Stimulated activated CD4-positive, alpha-beta T cell treated with anti-CD3 and anti-CD28 coated beads, Interleukin-15, amount 100 ng/mL, for 1 hour (primary cell): ENCODE measurements at places on chromosomes 6 and 20.

GRCh38 chr6:163444077-163444476 lies 29.6 kb downstream of the QKI start:
- DNase-seq = no peak

- no peak for DNase-seq
Measured at GRCh38 chr20:32505723-32506473, 79.2 kb downstream of the NOL4L start.

DNA sequence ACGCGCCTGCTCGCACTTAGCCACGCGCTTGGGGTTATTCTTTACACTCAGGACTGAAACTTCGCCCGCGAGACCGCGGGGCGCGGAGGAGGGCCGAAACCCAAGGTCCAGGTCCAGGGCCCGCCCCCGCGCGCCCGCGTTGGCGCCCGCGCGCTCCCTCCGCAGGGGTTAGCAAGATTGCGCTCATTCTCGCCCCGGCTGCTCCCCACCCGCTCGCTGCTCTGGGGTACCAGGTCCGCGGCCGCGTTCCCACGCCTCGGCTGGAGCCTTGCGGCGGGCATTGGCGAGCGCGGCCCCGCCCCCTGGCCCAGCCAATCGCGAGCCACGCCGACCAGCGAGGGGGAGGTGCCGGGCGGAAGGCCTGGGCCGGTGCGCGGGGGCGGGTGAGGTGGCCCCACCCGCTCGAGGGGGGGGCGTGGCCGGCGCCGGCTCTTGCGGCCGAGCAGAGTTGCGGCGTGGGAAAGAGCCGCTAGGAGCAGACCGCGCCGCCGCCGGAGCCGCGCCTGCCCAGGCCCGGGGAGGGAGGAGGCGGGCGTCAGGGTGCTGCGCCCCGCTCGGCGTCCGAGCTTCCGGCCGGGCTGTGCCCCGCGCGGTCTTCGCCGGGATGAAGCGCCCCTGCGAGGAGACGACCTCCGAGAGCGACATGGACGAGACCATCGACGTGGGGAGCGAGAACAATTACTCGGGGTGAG lies at the start of gene HEY2:
Gene HEY2, plus strand, starts transcription at position 460 of the 692 bp plus-strand sequence. Its CDS starts 145 bp downstream, at position 605.
- peak; percentile 77 for DNase-seq

- no peak for DNase-seq
Measured at GRCh38 chr20:49310705-49311104, 32.8 kb upstream of the ZNFX1 start.

DNA sequence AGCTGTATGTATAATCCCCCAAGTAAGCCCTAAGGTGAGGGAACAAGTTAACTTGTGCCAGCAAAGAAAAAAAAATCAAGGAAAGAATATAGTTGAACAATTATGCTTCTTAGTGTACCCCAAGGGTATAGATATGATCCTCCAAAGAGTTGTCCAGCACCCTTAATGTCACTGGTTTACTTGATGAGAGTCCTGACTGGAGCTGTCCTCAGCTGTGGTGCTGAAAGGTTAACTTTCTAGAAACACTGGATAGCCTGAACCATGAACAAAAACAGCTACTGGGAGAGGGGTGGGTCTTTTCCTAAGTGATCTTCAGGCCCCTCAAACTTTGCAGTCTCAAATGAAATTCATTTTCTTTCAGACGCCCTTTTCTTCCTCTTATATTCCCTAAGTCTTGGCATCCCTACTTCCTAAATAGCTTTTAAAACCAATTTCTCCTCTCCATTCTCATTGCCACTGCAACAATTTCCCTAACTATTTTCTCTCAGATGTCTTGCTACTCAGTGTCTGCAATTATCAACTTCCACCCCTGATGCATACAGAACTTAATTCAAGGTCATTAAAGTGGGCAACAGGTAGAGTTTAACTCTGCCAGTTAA lies 83.5 kb upstream of the PROKR2 start:
- no peak for DNase-seq

DNA sequence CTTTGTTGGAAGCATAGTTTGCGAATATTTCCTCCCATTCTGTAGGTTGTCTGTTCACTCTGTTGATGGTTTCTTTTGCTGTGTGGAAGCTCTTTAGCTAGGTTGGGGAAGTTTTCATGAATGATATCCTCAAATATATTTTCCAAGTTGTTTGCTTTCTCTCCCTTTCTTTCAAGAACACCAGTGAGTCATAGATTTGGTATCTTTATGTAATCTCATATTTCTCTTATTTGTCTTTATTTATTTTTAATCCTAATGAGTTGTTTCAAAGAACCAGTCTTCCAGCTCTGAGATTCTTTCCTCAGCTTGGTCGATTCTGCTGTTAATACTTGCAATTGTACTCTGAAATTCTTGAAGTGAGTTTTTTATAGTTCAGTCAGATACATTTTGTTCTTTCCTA lies 628.0 kb upstream of the ID4 start:
- DNase-seq = no peak
